M059J (cell line): ENCODE measurements at places on chromosomes 1 and 21. TPM values are rescaled to one million over a fixed set of nuclear protein-coding genes. Genes with fewer than 3 reads are reported as not detected.

Gene SUMO3
- total RNA-seq, result 198 and 200 TPM in 2 replicates

Gene AIRE
- total RNA-seq, result not detected in 2 replicates

Gene PDE9A
- total RNA-seq, result 0.07 TPM in 1 of 2 replicates, not detected in the other

Gene SERINC2
- 134 and 164 TPM in 2 replicates for total RNA-seq

Gene SPATA21
- total RNA-seq, result 0.02 TPM in 1 of 2 replicates, not detected in the other

Gene TFF2
- 0.30 TPM in 1 of 2 replicates, not detected in the other for total RNA-seq

Gene F3
- 76.5 and 131 TPM in 2 replicates for total RNA-seq

Gene ITGB2
- 0.10 TPM in 1 of 2 replicates, not detected in the other for total RNA-seq

Gene MSTO1
- 10.9 and 21.0 TPM in 2 replicates for total RNA-seq
